ENCODE measurements at places on chromosomes 11 and 22. TPM values are rescaled to one million over a fixed set of nuclear protein-coding genes. Genes with fewer than 3 reads are reported as not detected.

GRCh38 chr22:47802421-47802820 lies 1040.0 kb downstream of the TBC1D22A start:
- DNase-seq, result no peak
- no peak overlapping the region for H3K27ac ChIP-seq
- H3K36me3 ChIP-seq, result no peaks in the 10 kb centered on the region
- H3K4me3 ChIP-seq, result no peak overlapping the region

- no peak overlapping the region for H3K27ac ChIP-seq
- no peaks in the 10 kb centered on the region for H3K36me3 ChIP-seq
- no peaks in the 10 kb centered on the region for H3K27me3 ChIP-seq
- DNase-seq, result no peak
Observed at GRCh38 chr11:57134284-57134683, 47.5 kb upstream of the LRRC55 start.

DNA sequence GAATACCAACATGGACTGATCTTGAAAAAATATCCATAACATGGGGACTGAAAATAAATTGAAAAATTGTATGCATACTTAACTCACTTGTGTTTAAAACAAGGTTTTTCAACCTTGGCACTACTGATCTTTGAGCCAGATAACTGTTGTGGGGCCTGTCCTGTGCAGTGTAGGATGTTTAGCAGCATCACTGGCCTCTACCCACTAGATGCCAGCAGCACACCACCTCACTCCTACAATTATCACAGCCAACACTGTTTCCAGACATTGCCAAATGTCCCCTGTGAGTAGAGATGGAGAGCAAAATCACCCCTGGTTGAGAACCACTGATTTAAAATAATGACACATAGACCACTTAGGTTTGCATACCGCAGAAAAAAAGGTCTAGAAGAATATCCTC lies 45.0 kb upstream of the SLC1A2 start:
- H3K4me1 ChIP-seq, result no peaks in the 10 kb centered on the region
- no peaks in the 10 kb centered on the region for H3K36me3 ChIP-seq
- H3K27ac ChIP-seq, result no peak overlapping the region
- no peak overlapping the region for H3K4me3 ChIP-seq
- no peak for DNase-seq

DNA sequence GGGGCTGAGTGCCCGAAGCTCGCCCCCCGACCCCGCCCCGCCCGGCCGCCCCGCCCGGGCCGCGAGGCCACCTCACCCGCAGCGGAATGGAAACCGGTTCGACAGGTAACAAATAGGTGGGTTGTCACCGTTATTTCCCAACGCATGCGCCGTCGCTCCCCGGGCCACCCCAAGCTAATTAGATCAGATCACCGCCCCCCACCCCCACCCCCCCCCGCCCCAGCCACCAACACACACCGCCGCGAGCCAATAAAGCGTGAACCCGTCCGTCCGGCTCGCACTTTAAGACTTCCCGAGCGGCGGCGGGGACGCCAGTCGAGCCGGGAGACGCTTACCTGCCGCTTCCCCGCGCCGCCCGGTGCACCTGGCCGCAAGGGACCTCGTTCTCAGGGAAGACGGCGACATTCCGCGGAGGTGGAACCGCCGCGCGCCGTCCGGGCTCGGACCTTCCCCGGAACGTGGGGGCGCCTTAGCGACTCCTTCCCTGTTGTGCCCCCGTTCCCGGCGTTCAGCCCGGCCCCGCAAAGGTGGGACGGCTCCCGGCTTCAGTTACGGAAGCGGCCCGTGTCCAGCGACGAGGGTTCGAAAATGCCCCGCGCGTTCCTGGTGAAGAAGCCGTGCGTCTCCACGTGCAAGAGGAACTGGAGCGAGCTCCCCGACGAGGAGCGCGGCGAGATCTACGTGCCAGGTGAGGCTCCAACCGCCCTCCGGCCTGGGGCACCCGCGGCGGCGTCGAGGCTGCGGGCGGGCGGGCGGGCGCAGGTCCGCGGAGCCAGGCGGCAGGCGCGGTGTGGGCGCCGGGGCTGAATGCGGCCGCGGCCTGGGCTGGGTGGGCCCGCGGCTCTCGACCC lies at the start of gene OVOL1:
Gene OVOL1, plus strand, starts transcription at position 278 of the 851 bp plus-strand sequence. Its CDS starts 311 bp downstream, at position 589.
- no peaks in the 10 kb centered on the region for H3K27me3 ChIP-seq
- no peak for DNase-seq
- H3K4me1 ChIP-seq, result no peaks in the 10 kb centered on the region
- no peaks in the 10 kb centered on the region for H3K36me3 ChIP-seq
- H3K27ac ChIP-seq, result no peak within 1 kb of the TSS

DNA sequence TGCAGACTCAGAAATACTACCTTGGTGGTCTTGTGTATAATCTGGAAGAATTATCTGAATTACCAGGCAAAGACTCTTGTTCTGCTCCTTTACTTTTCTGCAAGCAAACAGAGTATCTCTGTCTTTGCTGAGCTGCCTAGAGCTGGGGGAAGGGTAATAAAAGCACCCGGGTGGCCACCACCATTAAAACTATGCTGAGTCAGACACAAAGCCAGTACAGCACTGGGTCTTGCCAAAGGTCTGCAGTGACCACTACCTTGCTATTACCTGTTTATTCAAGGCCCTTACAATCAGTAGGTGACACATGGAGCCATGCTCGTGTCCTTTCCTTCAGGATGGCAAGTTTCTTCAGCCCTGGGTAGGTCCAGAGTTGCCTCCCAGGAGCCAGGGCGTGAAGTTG lies 420.6 kb upstream of the CNTN5 start:
- no peak for DNase-seq
- H3K4me1 ChIP-seq, result no peaks in the 10 kb centered on the region
- no peak overlapping the region for H3K27ac ChIP-seq
- no peaks in the 10 kb centered on the region for H3K36me3 ChIP-seq

DNA sequence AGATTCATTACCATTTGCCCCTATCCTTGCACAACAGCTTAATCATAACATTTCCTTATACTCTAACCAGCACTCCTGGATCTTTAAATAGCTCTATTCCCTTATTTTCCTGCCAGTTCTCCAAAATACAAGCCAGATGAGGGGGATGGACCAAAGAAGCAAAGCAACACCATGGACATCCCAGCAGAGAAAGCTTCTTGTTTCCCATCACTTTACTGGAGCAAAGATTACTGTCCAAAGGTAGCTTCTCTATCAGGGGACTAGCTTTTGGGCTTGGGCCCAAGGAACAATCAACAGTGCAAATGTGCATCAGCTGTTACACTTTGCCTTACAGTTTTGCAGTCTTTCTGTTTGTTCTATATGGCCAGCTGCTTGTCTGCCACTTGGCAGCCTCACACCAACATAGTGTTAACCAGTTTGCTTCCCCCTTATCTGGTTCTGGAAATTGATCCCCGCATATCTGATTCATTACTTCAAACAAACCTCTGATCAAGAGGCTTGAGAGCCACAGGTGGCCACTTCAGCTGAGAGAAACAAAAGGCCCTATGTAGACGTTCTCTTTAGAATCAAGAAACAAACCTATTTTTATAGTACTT lies 814.3 kb downstream of the METTL15 start:
- no peaks in the 10 kb centered on the region for H3K36me3 ChIP-seq
- H3K4me1 ChIP-seq, result no peaks in the 10 kb centered on the region
- no peak overlapping the region for H3K27ac ChIP-seq
- H3K4me3 ChIP-seq, result no peak overlapping the region

DNA sequence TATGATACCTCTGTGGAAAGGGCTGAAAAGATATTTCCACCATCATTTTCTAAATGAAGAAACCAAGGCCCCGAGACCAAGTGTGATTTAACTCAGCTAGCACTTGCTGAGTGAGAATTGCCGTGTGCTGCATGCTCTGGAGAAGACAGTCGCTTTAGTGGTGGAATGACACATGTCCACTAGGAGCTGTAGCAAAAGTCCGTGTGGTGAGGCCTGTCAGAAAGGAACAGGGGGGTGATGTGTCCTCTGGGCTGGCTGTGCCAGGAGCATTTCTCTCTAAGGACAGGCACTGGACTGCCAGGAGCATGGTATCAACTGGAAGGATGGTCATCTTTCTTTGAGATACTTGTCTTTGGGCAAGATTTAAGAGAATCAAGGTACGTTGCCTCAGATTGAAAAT lies 72.8 kb downstream of the ATXN10 start:
- H3K27me3 ChIP-seq, result no peaks in the 10 kb centered on the region
- H3K27ac ChIP-seq, result peak overlapping the region; percentile 98
- no peaks in the 10 kb centered on the region for H3K36me3 ChIP-seq
- no peak for DNase-seq
- H3K4me3 ChIP-seq, result no peak overlapping the region

DNA sequence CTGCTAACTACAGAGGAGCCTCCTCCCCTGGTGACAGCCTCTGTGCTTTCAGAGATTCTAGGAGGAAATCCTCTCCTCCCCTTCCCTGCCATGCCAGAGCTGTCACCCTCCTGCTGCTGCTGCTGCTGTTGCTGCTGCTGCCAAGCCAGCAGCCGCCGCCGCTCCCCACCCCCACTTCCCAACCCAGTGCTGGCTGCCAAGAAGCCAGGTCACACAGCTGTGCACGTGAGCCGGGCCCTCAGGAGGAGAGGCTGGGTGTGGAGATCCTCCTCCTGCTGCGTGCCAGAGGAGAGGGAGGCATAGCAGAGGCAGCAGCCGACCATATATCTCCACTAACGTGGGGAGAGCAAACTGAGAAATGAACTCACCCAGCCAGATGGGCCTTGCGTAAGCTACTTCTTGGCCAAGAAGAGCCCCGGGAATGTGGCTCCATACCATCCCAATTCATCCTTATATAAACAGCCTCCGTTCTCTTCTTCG lies 12.4 kb downstream of the CRY2 start:
- no peaks in the 10 kb centered on the region for H3K27me3 ChIP-seq
- no peak overlapping the region for H3K27ac ChIP-seq
- DNase-seq, result peak; percentile 92
- no peak overlapping the region for H3K4me3 ChIP-seq
- peaks cover 9% of the 10 kb centered on the region for H3K36me3 ChIP-seq

GRCh38 chr11:9972989-9973388 lies 309.1 kb downstream of the SWAP70 start:
- no peaks in the 10 kb centered on the region for H3K4me1 ChIP-seq
- H3K27me3 ChIP-seq, result no peaks in the 10 kb centered on the region
- no peak overlapping the region for H3K4me3 ChIP-seq
- H3K27ac ChIP-seq, result no peak overlapping the region
- H3K36me3 ChIP-seq, result no peaks in the 10 kb centered on the region
- DNase-seq, result no peak

DNA sequence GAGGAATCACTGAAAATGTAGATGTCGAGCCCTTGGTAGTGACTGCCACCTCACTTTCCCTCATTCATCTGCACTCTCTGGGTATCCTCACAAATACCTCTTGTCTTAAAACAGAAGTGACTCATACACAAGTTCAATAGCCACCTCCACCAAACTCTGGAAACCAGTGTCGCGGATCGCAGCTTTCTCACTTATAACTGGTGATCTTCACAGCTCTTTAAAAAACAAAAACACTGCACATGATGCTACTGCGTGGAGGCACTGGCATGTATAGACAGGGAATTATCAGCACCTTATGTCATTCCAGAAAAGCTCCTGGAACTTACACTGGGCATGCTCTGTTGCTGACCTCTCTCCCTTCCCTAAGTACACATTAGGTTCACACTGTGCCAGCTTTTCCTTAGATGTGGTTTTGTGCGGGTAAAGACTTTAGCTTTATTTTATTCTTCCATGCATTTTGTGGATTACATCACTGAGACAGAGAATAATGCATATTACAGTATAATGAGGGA lies 425.5 kb upstream of the CADM1 start:
- H3K27me3 ChIP-seq, result no peaks in the 10 kb centered on the region
- no peak for DNase-seq
- H3K27ac ChIP-seq, result no peak overlapping the region
- no peak overlapping the region for H3K4me3 ChIP-seq

DNA sequence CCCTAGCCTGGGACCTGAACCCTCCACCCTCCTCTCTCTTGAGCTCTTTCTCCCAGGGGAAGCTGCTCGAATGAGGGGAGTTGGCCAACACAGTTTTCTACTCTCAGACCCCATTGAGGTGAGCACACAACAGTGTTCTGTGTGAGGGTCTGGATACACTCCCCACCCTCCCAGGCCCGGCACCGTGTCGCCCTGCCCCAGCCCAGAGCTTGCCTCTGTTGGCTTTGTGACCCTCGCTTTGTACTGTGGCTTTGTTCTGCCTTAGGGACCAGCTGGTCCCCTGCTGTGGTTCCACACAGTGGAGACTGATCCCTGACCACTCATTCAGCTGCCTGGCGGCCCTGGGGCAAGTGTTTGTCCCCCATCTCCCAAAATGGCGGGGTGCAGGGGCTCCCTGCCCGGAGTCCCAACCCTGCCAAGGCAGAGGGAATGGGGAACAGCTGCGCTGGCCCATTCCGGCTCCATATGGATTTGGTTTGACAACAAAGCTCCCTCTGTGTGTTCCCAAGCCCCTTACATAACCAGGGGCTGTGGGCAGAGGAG lies 8.3 kb downstream of the ST3GAL4 start:
- no peak overlapping the region for H3K27ac ChIP-seq
- peak; percentile 25 for DNase-seq
- H3K4me3 ChIP-seq, result no peak overlapping the region
- no peaks in the 10 kb centered on the region for H3K36me3 ChIP-seq
- H3K27me3 ChIP-seq, result no peaks in the 10 kb centered on the region
- H3K4me1 ChIP-seq, result no peaks in the 10 kb centered on the region

The LRRC10B gene
- polyA plus RNA-seq, result 0.13 TPM

DNA sequence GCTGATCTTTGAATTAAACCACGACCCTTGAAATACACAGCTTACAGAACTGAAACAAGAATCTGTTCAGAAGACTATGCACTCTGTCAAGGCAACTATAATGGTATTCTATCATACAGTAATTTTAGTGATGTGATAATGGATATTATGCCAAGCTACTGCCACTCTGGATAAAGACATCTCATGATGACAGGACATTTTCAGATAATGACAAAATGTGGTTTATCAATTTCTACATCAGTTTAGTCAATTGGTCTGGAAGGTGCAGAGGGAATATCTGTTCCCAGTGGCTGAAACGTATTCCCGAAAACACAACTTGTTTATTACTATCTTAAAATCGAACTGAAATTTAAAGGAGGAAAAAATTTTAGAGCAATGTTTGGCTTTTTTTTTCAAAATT lies 1009.6 kb upstream of the CCDC90B start:
- no peak overlapping the region for H3K27ac ChIP-seq
- DNase-seq, result no peak

DNA sequence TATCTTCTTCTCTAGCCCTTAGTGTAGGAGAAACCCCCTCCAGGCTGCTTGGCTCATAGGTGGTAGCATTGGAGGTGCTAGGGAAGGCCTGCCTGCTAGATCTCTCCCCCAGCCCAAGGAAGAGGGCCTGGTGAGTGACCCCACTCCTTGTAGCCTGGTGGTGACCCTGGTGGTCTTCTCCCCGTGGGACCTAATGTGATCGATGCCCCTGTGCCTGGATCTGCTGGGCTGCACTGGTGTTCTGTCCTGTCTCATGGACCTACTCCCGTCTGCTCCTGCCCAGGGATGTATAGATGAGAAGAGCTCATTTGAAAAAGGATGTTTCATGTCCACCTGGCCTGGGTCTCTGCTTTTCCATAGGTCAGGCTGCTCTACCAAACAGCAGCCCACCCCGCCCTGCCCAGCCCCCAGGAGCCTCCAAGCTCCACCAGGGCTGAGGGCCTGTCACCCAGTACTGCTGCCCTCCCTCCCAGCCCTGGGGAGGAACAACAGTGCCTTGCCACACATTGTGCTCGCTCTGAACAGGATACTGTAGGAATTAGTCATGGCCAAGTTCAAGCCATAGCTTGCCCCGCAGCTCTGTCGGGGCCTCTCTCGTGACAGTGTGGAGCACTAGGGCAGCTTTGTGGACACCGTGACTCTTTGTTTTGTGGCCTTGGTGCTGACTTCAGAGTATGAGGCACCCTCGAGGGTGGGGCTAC lies 19.7 kb downstream of the SLC37A2 start:
- H3K36me3 ChIP-seq, result no peaks in the 10 kb centered on the region
- no peaks in the 10 kb centered on the region for H3K27me3 ChIP-seq
- H3K4me1 ChIP-seq, result no peaks in the 10 kb centered on the region
- no peak overlapping the region for H3K4me3 ChIP-seq

GRCh38 chr22:33684087-33684486 lies 236.2 kb downstream of the LARGE1 start:
- no peak for DNase-seq
- H3K4me3 ChIP-seq, result no peak overlapping the region
- no peaks in the 10 kb centered on the region for H3K4me1 ChIP-seq
- no peak overlapping the region for H3K27ac ChIP-seq

Measured in aorta (tissue), 5 donors.